ENCODE measurements at places on chromosomes 13 and 19.

GRCh38 chr13:27014406-27015359 lies 156.9 kb downstream of the USP12 start:
- no peak for DNase-seq

GRCh38 chr13:90723381-90723780 lies 624.1 kb upstream of the MIR17HG start:
- DNase-seq, result no peak

- DNase-seq, result no peak
These were observed 69.3 kb downstream of the CHST8 start for GRCh38 chr19:33691030-33691427.

- DNase-seq, result no peak
These were observed 11.5 kb downstream of the FFAR2 start for GRCh38 chr19:35459414-35460082.

DNA sequence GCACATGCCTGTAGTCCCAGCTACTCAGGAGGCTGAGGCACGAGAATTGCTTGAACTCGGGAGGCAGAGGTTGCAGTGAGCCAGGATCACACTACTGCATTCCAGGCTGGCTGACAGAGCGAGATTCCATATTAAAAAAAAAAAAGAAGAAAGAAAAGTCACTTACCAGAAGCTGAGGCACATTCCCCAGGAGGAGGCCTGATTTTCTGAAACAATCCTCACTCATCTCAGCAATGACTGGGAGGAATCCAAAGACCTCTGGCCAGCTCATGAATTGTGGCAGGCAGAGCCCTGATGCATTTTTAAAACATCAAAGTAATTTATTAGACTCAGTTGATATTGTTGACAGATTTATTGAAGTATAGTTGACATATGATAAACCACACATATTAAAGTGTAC lies 206.3 kb downstream of the FOXO1 start:
- no peak for DNase-seq
